ENCODE measurements at places on chromosomes 6 and 20. TPM values are rescaled to one million over a fixed set of nuclear protein-coding genes. Genes with fewer than 3 reads are reported as not detected.

DNA sequence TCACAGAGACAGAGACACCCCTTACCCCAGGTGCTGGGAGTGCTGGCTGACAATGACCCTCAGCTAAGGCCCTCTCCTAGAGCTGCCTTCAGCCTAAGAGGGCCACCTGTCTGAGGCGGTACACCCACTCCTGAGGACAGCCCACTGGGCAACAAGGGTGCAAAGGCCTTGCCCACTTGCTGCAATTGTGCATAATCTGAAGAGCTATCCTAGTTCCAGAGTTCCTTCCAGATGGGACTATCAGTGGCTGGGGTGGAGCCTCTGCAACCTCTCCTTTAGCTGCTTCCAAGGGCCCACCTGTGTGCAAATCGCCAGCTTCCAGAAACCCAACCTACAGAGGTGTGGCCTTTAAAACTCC, 87.5 kb downstream of the PREX1 start:
- H3K27ac ChIP-seq = peak overlapping the region; percentile 91
- peaks cover 54% of the 10 kb centered on the region for H3K4me1 ChIP-seq
- no peak overlapping the region for H3K4me3 ChIP-seq
- DNase-seq = no peak
- no peaks in the 10 kb centered on the region for H3K27me3 ChIP-seq

LY6G6D gene
- total RNA-seq = not detected

DNA sequence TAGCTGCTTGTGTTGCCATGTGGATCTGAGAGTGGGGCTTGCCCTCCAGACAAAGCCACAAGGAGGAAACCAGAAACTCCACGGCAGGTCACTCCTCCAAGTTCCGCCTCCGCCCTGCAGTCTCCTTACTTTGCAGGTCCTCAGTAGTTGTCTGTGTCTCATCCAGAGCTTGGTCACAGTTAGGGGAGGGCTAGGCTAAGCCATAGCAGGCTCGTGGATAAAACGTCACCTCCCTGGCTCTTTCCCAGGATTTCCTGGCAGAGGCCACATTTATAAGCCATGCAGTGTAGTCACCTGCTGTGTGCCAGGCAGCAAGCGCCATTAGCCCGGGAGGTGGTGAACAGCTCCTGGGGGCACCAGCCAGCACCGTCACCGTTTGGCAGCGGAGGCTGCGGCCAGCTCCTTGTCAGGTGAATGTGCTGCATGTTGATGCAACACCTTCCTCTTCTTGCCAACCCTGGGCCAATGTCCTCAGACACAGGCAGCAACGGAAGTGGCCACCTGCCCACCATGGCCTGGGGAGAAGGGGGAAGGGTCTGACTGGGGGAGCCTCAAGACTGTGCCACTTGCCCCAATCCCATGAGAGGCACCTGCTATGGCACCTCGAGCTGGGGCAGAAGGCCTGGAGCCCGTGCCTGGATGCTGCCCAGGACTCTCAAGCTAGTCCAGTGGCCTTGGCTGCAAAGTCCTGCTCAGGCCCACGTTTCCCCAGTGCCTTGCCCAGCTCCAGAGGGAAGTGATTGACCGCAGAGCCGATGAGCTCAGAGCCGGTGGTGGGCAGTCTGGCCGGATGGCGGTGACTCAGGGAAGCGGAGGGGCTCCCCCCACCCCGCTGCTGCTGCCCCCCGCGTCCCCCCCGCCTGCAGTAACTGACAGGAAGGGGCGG, 39.0 kb upstream of the SLCO4A1 start:
- peak overlapping the region; percentile 64 for H3K27ac ChIP-seq
- H3K4me1 ChIP-seq = peaks cover 27% of the 10 kb centered on the region
- no peaks in the 10 kb centered on the region for H3K36me3 ChIP-seq
- H3K4me3 ChIP-seq = peak overlapping the region; percentile 79
- peak; percentile 81 for DNase-seq

GSTA3 gene
- total RNA-seq = not detected

DNA sequence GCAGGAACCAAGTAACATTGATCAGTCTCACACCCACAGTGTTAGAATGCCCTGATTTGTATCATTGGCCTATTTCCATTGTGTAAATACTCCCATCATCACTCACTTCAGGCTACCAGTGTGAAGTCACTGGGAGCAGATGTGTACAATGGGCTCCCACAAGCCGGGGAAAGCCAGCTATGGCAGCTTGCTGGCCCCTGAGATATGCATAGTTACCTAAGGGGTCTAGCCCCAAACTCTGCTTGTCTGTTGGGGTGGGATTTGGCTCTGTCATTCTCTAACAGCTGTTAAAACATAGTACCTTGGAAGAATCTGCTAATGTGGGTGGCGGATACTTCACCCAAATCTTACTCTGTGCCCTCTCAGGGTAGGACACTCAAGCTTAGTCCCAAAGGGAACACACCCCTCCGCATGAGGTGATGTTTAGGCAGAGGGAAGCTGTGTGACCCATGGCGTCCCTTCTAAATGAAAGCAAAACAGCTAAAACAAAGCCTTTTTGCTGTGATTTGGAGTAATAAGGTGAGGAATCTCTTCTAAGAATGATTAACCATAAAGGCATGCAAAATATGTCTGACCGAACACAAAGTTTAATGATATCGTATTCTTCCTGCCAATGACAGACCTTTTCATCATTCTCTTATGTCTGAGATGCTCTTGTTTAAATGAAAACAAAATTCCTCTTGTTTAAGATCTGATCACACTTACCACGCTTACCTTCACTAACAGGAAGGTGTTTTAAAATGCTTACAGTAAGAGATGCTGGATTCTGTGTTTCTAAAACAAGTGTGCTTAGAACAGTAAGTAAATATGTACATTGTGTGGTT, 45.9 kb upstream of the PXDC1 start:
- no peak overlapping the region for H3K27ac ChIP-seq
- no peak for DNase-seq
- peaks cover 1% of the 10 kb centered on the region for H3K27me3 ChIP-seq
- no peak overlapping the region for H3K4me3 ChIP-seq
- no peaks in the 10 kb centered on the region for H3K36me3 ChIP-seq

DNA sequence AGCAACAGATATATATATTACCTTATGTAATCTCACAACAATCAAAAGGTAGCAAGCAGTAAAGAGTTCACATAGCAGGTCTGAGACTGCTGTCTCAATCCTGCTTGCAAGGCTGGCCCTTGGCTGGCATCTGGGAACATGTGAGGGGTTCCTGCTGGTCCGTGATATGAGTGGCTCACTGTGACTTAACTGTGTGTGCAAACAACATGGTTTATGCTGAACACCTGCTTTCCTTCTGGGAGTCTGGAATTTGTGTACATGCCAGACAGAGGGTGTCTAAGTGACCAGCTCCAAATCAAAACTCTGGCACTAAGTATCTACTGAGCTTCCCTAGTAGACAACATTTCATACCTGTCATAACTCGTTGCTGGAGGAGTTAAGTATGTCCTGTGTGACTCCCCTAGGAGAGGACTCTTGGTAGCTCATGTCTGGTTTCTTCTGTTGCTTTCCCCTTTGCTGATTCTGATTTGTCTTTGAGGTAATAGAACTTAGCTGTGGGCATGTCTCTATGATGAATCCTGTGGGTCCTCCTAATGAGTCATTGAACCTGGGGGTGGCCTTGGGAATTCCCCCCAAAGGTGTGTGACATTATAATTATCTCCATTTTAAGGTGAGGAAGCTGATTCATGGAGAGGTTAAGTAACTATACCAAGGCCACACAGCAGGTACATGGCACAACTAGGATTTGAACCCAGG, 131.6 kb upstream of the NEDD9 start:
- H3K27ac ChIP-seq = peak overlapping the region; percentile 78
- H3K27me3 ChIP-seq = no peaks in the 10 kb centered on the region
- DNase-seq = no peak
- peak overlapping the region; percentile 26 for H3K4me3 ChIP-seq
- peaks cover 86% of the 10 kb centered on the region for H3K4me1 ChIP-seq

DNA sequence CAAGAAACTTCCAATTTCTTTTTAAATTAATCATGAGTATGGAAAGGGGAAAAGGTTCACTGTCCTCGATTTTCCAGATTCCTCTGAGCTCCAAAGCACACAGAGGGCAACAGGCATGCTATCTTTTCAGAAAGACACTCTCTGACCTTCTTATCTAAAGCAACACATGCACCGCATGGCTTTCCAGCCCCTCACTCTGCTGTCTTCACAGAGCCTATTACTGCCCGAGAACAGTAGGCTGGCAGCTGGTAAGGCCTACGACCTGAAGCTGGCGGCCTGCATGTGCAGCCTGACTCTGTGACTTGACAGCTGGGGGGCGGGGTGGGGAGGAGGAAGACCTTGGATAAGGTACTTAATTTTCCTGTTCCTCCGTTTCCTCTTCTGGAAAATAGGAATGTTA, 86.3 kb downstream of the ELOVL4 start:
- H3K4me1 ChIP-seq = peaks cover 2% of the 10 kb centered on the region
- H3K27me3 ChIP-seq = peaks cover 4% of the 10 kb centered on the region
- no peaks in the 10 kb centered on the region for H3K36me3 ChIP-seq
- DNase-seq = no peak

DNA sequence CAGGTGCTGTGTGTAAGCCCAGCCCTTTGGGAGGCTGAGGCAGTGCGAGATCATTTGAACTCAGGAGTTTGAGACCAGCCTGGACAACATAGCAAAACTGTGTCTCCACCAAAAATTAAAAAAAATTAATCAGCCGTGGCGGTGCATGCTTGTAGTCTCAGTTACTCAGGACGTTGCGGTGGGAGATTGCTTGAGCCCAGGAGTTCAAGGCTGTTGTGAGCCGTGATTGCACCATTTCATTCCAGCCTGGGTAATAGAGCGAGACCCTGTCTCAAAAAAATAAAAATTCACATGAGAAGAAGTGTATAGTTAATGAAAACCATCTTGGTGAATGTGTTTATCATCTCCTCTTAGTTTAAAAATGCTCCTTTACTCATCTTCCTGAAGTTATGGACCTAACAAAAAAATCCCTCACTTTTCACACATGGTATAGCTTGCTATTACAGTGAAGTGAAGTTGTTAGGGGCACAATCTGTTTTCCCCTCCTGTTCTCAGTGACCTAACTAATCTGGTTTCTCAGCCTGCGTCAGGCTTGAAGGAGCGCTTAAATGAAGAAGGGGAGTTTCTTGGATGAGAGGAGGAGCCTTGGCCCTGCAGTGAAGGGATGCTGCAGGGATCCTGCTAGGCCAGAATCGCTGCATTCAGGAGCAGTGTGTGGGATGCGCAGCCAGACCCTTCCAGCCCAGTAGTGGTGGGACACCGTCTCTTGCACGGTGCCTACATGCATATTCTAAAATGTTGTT, 45.3 kb downstream of the JARID2 start:
- H3K4me1 ChIP-seq = peaks cover 64% of the 10 kb centered on the region
- no peak for DNase-seq
- no peak overlapping the region for H3K4me3 ChIP-seq
- peak overlapping the region; percentile 56 for H3K27ac ChIP-seq
- peaks cover 40% of the 10 kb centered on the region for H3K36me3 ChIP-seq

DNA sequence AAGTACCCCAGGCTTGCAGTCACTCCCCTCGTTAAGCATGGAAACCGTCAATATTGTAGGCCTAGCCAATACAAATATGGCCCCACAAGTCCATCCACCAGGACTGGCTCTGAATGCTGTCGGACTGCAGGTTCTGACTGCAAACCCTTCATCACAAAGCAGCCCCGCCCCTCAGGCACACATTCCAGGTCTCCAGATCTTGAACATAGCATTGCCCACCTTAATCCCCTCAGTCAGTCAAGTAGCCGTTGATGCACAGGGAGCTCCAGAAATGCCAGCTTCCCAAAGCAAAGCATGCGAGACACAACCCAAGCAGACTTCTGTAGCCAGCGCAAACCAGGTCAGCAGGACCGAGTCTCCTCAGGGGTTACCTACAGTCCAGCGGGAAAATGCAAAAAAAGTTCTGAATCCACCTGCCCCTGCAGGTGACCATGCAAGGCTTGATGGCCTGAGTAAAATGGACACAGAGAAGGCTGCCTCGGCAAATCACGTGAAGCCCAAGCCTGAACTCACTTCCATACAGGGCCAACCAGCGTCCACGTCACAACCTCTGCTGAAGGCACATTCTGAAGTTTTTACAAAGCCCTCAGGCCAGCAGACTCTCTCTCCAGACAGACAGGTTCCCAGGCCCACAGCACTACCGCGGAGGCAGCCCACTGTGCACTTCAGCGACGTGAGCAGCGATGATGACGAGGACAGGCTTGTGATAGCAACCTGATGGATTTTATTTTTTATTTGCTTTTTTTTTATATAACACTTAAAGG, 126.2 kb upstream of the EDN1 start:
- H3K4me1 ChIP-seq = peaks cover 31% of the 10 kb centered on the region
- H3K27me3 ChIP-seq = no peaks in the 10 kb centered on the region
- H3K27ac ChIP-seq = no peak overlapping the region

RNF217 gene
- total RNA-seq = 1.2 TPM

- peak overlapping the region; percentile 45 for H3K27ac ChIP-seq
- H3K4me3 ChIP-seq = peak overlapping the region; percentile 7
- peaks cover 17% of the 10 kb centered on the region for H3K27me3 ChIP-seq
- DNase-seq = peak; percentile 69
These were observed 37.8 kb upstream of the IGF2R start for GRCh38 chr6:159931112-159931511.

BPIFB4 gene
- total RNA-seq = not detected

DNA sequence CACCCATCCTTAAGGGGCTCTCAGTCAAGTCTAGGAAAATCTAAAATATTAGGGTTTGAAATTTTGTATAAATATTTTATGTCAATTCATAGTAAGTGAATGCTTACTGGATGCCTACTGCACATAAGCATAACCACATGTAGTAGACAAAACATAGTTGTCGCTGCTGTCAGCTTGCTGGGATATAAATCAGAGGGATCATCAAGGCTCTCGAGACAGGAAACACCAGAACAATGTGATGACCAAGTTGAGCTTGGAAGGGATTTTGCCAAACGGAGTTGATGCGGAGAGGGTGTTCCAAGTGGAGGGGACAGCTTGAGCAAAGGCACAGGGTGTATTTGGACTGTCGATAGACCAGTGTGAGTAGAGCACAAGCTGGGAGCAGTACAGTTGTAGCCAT, 105.8 kb upstream of the SUPT3H start:
- no peak for DNase-seq

NKAIN2 gene
- total RNA-seq = not detected

FAM83C gene
- not detected for total RNA-seq

DNA sequence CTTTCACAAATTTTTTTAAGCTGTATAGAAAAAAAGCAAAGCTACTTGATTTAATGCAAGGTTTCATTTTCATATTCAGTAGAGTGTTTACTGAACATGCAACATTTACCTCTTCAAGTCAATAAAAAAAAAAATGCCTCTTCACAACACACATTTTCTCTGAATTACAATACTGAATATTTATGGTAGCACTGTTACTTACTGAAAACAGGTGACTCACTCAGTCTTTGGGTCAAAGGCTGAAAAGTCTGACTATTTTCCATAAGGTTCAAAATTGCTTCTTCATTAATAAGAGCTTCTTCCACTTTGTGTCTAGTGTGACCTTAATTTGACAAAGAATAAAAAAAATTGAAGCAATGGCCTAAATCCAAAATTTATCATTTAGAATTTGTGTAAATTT, 101.9 kb downstream of the REV3L start:
- DNase-seq = no peak
- H3K27ac ChIP-seq = no peak overlapping the region
- H3K27me3 ChIP-seq = no peaks in the 10 kb centered on the region
